ENCODE measurements at places on chromosomes 5 and 9.

DNA sequence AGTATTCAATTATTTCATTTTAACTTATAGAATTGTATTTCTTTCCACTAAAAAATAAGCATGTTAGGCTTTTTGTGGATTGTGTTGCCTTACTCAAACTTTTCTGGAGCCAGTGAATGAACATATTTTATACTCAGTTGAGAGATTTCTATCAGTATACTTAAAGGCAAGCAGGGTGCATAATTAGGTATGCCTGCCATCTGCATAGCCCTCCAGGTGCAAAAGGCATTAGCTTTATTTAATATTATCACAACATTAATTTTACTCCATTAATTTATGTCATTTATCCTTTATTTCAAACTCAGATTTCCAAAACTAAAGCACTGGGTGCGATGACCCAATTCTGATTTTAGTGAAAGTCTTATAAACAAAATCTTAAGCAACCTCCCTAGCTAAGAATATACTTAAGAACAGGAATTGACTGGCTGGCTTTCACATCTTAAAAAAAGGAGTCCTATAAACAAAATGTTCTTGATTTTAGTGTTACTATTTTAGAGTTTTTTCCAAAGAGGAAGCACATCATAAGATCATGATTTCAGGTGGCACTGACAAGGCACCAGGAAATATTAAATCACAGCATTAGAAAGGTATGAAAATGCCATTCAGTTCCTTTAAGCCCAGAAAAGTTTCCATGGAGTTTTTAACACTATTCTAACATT is 178.4 kb downstream of the MPDZ start:
- DNase-seq: no peak

DNA sequence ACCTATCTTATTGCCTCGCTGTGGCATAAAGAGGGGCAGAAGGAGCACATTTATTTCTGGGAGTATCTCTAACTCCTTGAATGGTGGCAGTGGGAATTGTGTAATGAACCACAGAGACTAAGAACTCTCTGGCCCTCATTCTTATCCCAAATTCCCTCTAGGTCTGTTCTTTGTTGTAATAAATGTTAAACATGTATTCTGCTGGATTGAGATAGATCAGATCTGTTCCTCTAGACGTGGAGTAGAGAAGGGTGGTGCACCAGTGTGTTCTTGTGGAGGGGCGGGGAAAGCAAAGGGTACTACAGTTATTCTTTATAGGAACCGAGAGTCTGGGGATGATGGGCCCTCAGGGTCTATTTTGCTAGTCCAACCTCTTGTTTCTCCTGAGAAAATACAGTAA is 90.4 kb downstream of the UBE2R2 start:
- no peak for DNase-seq

DNA sequence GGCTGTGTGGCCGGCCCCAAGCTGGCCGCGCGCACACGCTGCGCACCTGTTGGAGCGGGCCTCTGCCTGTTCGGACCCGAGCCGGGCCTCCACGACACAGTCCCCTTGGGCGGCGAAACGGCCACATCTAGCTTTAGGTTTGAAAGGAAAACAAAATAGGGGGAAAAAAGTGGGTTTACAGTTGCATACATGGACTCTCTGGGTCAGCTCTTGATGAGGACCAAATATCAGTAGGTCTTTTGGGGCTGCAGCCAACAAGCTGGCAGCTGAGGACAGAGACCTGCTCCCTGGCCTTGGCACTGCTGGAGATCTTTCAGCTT is 20.7 kb downstream of the IGIP start:
- DNase-seq: no peak

GRCh38 chr9:8622222-8622802 is 822.7 kb upstream of the DMAC1 start:
- no peak for DNase-seq

- DNase-seq: no peak
Measured at GRCh38 chr9:100674419-100675122, 96.7 kb downstream of the CAVIN4 start.

- no peak for DNase-seq
Measured at GRCh38 chr5:65480306-65480865, 1.3 kb downstream of the ADAMTS6 start.

DNA sequence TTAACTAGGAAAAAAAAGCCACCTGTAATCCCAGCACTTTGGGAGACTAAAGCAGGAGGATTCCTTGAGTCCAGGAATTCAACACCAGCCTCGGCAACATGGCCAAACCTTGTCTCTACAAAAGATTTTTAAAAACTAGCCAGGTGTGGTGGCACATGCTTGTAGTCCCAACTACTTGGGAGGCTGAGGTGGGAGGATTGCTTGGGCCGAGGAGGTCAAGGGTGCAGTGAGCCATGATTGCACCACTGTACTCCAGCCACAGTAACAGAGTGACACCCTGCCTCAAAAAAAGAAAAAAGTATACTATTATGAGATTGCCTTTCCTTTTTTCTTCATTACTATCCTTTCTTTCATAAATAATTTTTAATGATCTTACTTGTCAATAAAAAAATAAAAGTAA is 45.8 kb downstream of the CPEB4 start:
- DNase-seq: no peak

GRCh38 chr9:22424616-22425015 is 22.0 kb upstream of the DMRTA1 start:
- DNase-seq: no peak

DNA sequence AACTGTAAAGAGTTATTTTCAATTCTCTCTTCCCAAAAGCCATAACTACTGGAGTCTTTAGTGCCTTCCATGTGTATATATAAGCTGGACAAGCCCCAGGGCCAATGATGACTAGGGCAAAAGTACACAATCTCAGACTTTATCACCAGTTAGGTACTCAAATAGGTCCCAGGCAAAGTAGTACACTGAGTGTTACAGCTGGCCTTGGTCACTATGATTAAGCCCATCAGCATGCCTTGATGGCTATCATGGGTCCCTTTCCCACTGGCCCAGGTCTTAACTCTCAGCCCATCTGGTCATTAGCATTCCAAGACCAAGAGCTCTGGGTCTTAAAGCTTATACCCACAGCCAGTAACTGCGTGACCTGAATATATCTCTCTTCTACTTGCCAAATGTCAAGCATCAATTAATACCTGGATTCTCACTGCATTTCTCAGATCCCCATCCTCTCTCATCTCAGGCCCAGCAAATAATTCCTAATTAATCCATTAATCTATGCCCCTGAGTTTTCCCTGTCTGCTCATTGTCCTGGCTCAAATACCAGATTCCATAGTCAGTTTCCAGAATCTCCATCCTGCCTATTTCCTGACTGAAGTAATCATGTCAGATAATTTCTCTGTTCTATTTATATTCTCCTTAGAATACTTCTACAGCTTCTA is 62.3 kb downstream of the NR6A1 start:
- DNase-seq: no peak

- no peak for DNase-seq
Measured at GRCh38 chr5:134567641-134568336, 42.3 kb downstream of the JADE2 start.

DNA sequence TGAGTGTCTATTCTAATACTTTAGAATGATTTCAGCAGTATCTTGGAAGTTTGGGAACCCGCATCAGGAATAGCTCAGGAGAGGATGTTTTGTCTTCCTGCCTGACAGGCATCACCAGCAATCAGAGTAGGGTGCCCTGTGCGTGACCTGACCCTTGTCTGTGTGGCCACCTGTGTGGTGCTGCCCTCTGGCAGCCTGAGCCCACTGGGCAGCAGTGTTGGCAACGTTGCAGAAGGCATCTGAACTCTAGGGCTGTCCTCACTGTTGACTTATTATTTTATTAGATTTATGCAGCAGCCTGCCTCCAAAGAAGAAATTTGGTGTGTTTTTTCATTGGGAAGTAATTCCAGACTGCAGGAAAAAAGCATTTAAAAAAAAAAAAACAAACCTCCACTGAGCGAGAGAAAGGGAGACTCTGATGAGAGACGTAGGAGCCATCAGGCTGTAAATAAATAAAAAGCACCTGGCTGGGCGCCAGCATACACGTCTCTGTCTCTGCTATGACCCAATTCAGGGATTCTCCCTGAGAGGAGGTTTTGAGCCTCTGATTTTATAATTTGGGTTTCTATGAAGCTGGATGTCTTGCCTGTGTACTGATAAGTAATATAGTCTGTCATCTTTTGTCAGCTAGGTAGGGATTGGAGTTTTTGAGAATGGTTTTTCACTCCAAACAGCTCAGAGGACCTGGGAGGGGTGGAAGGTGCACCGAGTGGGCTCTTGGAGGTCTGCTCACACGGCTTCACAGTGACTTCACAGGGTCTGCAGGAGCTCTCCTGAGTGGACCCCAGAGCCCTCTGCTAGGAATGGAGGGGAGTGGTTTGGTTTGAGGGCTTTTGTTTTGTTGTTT is 49.0 kb downstream of the FAM78A start:
- no peak for DNase-seq

DNA sequence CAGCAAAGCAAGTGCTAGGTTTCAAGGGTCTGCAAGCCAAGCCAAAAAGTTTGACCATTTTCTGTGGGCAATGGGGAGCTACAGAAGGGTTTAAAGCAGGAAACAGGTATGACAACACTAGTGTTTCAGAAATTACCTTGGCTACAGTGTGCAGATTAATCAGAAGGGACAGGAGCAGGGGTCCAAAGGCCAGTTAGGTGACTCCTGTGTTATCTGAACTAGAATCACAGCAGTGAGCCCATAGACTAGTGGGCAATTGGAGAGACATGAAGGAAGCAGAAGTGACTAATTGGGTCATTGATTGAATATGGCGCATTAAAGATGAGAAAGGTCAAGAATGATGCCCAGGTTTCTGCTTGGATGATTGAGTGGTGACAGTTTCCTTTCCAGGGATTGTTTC is 41.4 kb upstream of the TGFBR1 start:
- DNase-seq: no peak

GRCh38 chr9:35364817-35365585 is 124.9 kb upstream of the RUSC2 start:
- no peak for DNase-seq

- DNase-seq: no peak
Measured at GRCh38 chr5:148561801-148562311, 92.5 kb downstream of the HTR4 start.

DNA sequence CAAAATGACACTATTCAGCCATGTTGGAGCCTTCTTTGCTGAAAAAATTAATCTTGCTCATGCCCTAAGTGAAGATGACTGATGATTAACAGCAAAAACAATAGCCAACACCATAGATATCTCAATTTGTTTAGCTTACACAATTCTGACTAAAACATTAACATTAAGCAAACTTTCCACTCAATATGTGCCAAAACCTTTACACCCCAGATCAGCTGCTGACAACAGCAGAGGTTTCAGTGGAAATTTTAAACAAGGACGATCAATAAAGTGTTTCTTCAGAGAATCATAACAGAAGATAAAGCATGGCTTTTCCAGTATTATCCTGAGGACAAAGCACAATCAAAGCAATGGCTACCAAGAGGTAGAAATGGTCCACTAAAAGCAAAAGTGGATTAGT is 254.4 kb upstream of the GRAMD2B start:
- DNase-seq: no peak

DNA sequence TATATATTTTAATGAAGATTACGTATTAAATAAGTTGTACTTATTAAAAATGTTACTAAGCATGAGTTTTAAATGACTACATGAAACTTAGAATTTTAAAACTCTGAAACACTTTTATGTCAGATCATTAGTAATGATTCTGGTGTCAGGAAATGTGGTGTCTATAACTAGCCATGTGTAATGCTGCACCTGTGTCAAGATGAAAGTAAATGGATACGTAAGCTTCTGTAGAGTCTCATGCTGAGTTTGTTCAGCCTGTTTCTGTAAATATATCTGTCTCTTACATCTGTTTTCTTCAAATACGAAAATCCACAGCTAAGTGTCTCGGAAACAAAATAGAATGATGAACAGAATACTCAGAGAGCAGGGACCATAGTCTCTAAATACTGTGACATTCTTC is 278.0 kb upstream of the SMC2 start:
- no peak for DNase-seq

GRCh38 chr5:57416278-57416994 is 66.2 kb downstream of the ACTBL2 start:
- DNase-seq: no peak

- no peak for DNase-seq
Measured at GRCh38 chr5:82538339-82539034, 260.3 kb upstream of the RPS23 start.

GRCh38 chr9:126956917-126957686 is 42.5 kb downstream of the RALGPS1 start:
- DNase-seq: no peak

DNA sequence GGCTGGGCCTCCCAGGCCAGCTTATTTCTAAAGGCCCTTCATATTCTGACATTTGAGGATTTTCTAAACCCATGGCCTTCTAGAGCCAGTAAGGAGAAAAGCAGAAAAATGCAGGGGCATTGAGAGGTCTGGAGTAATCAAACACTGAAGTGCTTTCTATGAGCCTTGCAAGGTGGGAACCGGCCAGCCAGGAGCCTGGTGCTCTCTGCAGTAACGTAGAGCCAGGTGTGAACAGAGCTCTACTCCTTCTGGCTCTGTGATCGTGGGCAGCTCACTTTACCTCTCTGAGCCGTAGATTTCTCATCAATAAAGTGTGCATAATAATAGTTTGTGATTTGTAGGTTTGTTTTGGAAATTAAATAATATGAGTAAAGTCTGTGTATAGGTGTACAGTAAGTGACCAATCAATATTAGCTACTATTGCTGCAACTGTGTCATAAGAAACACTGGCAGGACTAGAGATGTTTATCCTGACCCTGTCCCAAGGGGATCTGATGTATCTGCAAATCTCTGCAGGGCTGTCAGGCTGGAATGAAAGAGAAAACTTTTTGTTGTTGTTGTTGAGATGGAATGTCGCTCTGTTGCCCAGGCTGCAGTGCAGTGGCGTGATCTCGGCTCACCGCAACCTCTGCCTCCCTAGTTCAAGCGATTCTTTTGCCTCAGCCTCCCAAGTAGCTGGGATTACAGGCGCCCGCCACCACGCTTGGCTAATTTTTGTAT is 2.7 kb downstream of the SYNPO start:
- DNase-seq: no peak

DNA sequence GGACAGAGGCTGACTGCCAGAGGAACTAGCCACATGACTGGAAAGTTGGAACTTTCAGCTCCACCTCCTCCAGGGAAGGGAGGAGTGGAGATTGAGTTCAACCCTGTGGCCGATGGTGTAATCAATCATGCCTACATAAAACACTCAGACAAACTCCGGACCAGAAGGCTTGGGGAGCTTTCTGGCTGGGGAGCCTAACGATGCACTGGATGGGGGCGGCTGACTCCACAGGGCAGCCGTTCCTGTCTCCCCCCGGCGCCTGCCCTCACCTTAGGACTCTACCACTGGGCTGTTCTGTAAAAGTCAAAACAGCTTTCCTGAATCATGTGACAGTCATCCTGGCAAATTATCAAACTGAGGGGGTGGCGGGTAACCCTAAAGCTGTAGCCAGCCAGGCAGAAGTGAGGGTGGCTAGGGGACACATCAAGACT is 58.0 kb downstream of the GOLM1 start:
- DNase-seq: no peak

DNA sequence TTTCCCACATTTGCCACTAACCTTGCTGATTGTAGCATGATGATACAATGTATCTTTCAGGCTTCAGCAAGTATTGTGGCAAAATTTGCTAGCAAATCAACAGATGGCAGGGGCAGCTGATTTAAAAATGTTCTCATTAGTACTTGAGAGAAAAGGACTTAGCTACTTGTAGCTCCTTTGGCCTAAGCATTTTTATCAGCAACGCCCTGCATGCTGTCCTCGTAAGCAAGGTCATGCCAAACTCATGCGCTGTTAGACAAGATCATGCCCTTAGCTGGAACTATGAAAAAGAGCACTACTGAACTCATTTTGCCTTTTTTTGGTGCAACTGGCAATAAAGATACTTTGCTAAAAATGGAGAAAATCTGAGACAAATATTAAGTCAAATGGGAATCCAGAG is 197.1 kb downstream of the ICE1 start:
- no peak for DNase-seq
